Gastrocnemius medialis (tissue), 4 donors: ENCODE measurements at places on chromosomes 7 and 10. TPM values are rescaled to one million over a fixed set of nuclear protein-coding genes. Genes with fewer than 3 reads are reported as not detected.

- DNase-seq = no peak
These were observed 11.0 kb downstream of the NUDT1 start for GRCh38 chr7:2253021-2253420.

- DNase-seq = no peak
These were observed 4.3 kb upstream of the YKT6 start for GRCh38 chr7:44196450-44196872.

- no peak for DNase-seq
These were observed 80.5 kb upstream of the INSYN2A start for GRCh38 chr10:127276794-127277462.

DNA sequence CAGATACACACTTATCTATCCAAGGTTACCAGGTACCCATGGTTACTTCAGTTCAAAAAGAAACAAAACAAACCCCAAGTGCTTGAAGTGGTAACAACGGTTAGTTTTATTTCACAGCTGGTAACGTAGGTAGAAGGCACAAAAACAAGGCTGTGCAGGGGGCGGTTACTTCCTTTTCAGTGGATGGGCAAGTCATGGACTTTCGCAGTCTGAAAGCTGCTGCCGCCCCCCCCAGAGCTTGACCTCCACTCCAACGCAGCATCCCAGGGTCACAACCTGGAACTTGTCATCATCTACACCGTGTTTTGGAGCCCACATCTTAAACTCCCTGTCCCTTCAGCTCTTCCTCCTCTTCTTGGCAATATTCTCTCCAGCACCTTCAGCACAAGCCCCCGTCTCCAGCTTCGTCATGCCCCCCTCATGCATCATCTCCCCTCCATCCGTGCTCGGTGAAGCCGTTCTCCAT, 181.2 kb upstream of the ITGB1 start:
- DNase-seq = no peak

The C10orf67 gene
- total RNA-seq = not detected
